ENCODE measurements at places on chromosomes 13 and 19.
A peak's percentile ranks its signal among the peaks of the same experiment; 100 is the strongest.

GRCh38 chr19:9018163-9018875 is 8.1 kb upstream of the MUC16 start:
- no peak for DNase-seq

DNA sequence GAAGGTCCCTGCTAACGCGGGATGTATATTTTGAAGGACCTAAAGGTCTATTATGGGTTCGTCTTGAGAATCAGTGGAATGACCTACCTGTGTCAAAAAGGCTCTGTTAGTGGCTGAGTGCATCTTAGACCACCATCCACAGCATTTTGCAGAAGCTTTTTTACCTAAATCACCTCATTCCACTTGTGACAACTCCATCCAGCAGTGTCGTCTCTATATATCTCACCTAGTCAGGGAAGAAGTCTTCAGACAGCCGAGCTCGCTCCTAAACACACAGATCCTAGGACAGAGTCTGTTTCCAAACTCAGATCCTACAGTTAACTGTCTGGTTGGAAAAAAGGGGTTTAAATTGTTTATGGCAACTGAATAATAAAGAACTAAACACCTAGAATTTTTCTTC is 33.7 kb downstream of the COL4A1 start:
- DNase-seq, result no peak

- DNase-seq, result no peak
These were observed 20.1 kb upstream of the EBPL start for GRCh38 chr13:49711218-49711863.

DNA sequence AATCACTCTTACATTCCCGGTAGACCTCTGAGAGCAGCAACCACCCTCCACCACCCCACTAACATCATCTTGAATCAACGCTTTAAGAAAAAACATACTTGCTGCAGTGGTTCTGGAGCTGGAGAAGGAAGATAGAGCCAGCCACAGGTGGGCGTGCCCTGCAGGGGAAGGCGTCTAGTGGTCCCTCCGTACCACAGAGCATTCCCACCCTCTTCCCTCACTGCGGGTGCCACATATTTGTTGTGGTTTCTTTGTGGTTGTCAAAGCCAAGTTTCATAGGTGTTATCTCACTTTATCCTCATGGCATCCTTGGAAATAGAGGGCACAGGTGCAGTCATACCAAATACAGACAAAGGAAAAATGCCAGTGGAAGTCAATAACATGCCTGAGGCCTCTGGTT is 22.2 kb downstream of the COL4A2 start:
- DNase-seq, result no peak

DNA sequence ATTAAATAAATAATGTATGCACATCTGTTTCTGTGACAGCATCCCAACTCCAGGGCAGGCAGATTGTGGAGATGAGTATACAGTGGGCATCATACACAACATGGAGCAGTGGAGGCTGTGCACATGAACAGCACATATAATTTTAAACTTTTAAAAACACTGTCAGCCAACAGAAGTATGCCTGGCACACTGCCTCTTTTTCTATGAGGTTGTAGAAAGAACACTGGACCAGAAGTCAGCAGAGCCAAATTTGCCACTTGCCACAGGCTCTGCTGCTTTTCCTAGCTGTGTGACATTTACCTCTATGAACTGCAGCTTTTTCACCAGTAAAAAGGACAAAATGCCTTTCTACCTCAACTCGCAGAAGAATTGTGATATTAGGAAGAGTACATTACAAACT is 118.7 kb downstream of the FRY start:
- DNase-seq, result no peak

GRCh38 chr19:13824703-13825102 is 29.5 kb downstream of the ZSWIM4 start:
- no peak for DNase-seq

DNA sequence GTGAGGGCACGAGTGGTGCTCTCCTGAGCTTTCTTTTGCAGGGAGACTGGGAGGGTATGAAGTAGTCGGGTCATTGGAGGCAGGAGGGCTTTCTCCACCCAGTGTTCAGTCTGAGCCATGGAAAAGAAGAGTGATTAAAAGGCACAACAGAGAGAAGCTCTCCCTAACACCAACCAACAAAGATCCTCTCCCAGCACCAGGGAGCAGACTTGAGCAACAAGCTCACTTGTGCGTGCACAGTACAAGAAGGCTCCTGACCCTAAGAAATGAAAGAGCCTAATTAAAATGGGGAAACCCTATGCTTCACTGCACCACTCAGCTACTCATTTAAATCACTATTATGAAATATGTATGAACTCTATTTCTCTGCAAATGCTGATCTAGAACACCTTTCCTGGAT is 276.3 kb upstream of the SOX21 start:
- DNase-seq, result no peak

DNA sequence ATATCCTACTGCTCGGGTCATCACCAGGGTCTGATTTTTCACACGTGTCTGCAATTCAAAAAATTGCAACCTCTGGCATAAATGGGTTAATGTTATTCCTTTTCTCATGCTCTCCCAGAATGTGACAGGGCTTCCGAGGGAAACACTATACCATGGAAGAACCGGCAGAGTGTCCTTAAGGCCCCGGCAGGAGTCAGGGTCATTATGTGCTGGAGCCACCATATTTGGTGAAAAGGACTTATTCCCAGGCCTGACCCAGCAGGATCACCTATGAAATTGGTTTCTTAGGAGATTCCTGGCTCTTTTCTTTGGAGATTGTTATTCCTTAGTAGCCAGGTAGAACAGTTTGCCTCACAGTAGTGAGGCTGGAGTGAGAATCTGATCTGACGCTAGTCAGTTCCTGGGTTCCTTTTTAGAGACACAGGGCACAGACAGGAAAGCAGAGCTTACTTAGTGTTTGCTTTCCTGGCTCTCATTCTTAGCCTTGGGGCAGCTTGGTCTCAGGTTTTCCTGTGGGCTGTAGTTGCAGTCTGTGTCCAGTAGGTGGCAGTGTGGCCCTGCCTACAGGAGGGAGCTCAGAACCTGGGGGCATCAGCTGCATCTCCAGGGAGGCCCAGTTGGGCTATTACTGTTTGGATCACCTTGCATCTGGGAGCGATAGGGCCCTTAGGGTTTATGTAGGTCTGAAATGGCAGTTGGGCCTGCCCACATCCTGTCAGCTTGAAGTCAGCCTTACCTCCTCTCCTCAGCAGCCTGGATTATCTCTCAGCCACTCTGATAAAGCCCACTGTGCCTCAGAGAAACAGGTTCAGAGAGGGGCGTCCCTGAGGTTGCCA is 12.4 kb downstream of the SNRNP70 start:
- DNase-seq, result peak; percentile 77

DNA sequence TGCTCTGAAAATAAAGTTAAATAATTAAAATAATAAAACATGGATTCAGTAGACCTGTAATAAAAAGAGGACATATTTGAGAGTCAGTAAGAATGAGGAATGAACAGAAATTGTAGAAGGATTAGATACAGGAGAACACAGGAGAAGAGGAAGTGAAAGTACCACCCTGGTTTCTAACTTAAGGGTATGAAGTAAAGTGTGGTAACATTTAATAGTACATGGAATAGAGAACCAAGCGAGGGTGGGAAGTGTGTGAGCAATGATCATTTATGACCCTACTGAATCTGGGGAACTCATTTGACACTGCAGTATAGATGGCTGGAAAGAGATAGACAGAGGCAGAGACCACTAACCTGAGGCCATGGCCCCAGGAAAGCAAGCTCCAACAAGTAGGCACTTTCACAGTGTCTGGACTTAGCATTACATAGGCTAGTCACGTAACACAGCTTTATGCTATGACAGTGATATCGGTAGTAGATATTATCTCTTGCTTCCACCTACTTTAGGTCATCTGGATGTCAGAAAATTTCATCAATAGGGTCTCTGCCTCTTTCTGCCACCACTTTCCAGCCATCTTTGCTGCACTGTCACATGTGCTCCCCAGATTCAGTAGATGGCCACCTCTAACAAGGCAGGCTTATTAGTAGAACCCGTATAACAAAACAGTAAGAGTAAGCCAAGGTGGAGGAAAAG is 633.9 kb upstream of the MIR17HG start:
- no peak for DNase-seq

GRCh38 chr13:95327190-95327589 is 25.9 kb upstream of the ABCC4 start:
- DNase-seq, result no peak

GRCh38 chr13:33711436-33711835 is 106.5 kb upstream of the RFC3 start:
- no peak for DNase-seq

- no peak for DNase-seq
These were observed 81.4 kb downstream of the IRS2 start for GRCh38 chr13:109704771-109705635.

GRCh38 chr19:13929340-13929739 is 8.9 kb downstream of the PODNL1 start:
- no peak for DNase-seq

DNA sequence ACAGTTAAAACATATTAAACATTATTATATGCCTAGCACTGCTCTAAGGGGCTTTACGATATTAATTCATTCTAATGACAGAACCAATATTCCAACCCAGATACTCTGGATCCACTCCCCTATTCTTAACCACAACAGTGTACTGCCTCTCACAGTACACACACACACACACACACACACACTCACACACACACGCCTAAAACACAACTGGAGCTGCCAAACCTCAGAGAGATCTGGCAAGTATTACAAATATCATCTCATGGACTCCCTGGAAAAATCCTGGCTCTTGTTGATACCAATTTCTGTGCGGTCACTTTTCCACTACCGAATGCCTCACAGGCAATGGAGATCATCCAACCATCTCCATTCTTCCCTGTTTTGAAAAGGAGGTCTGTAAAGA is 1.3 kb downstream of the ZNF780A start:
- DNase-seq, result no peak

GRCh38 chr19:18995804-18996241 is 37.5 kb downstream of the SUGP2 start:
- no peak for DNase-seq

GRCh38 chr13:30687601-30688000 is 47.7 kb upstream of the ALOX5AP start:
- DNase-seq, result no peak

DNA sequence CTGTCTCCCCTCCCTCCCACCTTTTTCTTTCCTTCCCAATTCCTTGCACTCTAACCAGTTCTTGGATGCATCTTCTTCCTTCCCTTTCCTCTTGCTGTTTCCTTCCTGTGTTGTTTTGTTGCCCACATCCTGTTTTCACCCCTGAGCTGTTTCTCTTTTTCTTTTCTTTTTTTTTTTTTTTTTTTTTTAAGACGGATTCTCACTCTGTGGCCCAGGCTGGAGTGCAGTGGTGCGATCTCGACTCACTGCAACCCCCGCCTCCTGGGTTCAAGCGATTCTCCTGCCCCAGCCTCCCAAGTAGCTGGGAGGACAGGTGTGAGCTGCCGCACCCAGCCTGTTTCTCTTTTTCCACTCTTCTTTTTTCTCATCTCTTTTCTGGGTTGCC is 6.9 kb downstream of the MYADM start:
- no peak for DNase-seq

- DNase-seq, result no peak
These were observed 17.9 kb downstream of the OR7A5 start for GRCh38 chr19:14817052-14817451.

DNA sequence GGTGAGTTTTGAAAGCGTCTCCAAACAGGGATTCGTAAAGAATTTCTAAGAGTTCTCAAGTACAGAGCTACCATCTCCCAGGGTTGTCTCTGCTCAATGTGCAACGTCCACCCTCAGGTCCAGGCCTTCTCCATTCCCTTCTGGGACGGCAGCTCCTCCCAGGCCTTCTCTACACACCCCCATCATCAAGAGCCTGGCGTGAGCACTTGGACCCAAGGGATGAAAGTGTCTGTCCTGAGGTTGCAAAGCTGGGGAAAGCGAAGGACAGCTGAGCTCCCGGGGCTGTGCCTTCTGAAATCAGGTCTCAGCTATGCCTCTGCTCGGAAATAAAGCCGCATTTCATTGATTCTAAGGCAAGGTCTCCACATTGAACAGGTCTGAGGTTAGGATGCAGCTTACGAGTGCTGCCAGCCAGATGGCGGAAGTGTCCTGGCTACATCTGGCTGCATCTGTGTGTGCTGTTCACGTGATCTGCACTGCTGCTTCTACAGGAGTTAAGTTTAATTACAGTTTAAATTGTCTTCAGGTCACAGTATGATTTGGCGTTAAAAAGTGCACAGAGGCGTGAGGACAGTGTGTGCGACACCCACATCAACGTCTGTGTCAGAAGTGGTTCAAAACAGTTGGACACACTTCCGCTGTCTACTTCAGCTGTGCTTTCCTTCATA is 27.0 kb upstream of the MIER2 start:
- no peak for DNase-seq

- DNase-seq, result no peak
These were observed 933 bp downstream of the ARHGEF7 start for GRCh38 chr13:111115965-111116521.

- DNase-seq, result no peak
These were observed 49.9 kb downstream of the ZNF787 start for GRCh38 chr19:56071151-56071550.

- peak; percentile 10 for DNase-seq
These were observed 41.6 kb downstream of the TM9SF2 start for GRCh38 chr13:99542788-99543406.

- no peak for DNase-seq
These were observed 4.4 kb downstream of the MED26 start for GRCh38 chr19:16623576-16623975.

DNA sequence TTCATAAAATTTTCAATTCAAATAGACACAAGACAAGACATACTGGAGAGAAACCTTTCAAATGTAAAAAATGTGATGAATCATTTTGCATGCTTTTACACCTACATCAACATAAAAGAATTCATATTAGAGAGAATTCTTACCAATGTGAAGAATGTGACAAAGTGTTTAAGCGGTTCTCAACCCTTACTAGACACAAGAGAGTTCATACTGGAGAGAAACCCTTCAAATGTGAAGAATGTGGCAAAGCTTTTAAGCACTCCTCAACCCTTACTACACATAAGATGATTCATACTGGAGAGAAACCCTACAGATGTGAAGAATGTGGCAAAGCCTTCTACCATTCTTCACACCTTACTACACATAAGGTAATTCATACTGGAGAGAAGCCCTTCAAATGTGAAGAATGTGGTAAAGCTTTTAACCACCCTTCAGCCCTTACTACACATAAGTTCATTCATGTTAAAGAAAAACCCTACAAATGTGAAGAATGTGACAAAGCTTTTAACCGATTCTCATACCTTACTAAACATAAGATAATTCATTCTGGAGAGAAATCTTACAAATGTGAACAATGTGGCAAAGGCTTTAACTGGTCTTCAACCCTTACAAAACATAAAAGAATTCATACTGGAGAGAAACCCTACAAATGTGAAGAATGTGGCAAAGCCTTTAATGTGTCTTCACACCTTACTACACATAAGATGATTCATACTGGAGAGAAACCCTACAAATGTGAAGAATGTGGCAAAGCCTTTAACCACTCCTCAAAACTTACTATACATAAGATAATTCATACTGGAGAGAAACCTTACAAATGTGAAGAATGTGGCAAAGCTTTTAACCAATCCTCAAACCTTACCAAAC is 24.6 kb upstream of the ZNF431 start:
- DNase-seq, result no peak

DNA sequence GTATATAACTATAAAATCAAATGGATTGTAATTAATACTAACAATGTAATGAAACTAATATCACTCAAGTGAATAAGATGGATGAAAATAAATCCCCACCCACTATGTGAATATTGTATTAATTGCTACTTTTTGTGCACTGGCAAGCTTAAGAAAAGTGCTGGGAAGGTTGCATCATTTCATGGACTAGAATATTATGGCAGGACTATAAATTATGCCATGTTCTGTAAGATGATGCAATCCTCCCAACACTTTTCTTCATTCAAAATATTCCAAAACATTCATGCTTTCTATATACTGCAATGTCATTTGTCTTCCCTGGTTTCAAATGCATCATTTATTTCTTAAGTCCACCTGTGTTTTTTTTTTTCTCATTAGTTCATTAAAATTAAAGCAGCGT is 457.6 kb upstream of the GPC6 start:
- DNase-seq, result no peak
